Stimulated activated CD8-positive, alpha-beta memory T cell treated with anti-CD3 and anti-CD28 coated beads, Interleukin-4, amount 100 ng/mL, for 1 hour (primary cell): ENCODE measurements at places on chromosomes 2 and 18.

DNA sequence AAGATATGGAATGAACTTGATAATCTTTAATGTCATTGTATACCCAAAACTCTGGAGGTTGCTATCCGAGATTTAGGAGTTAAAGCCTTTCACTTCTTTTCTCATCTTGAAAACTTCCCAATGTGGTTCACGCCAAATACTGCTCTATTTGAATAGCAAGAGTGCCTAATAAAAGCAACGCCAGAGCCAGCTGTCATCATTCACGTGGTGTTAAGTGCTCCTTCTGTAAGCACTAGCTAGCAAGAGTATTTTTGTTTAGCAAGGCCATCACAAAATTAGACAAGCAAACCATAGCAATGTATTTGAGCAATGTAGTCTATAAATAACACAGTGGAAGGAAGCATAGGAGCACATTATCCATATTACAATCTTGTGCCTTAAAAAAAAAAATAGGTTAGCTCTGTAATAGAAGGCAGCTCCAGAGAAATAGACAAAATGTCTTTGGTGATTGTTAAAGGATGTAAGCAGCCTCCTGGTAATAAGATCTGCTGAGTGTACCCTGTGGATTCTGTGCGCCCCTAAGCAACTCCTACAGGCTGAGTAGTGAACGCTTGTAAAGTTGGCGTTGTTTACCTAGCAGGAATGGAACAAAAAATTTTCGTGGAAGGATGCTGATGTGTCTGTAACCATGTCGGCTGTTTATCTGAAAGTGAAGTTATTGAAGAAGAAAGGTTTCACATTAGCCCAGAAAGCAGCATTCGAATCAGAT, 518.0 kb downstream of the CNTNAP5 start:
- no peak for DNase-seq

DNA sequence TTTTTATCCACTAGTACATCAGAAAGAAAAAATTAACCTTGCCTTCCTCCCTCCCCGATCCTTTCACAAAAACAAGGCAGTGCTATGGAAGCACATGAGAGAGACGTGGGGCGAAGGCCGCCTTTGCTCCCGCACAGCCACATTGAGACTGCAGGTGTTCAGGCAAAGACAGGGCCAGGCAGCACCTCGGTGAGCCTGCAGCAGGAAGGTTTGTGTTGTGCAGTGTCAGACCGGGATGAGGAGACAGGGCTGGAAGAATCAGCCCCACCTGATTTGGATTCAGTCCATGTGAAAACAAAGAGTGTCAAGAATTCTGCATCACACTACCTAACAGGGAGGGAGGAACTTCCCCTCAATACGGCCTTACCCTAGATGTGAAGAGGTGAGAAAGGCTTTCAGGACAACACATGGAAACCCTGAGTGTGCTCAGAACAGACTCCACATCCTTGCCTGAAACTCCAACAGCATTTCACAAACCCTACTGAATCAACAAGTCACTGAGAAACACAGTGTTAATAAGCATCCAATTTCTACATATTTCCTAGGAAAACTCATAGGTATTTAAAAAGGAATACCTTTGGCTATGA, 59.6 kb downstream of the HDAC4 start:
- no peak for DNase-seq

GRCh38 chr2:80059447-80059846, 245.1 kb downstream of the LRRTM1 start:
- DNase-seq, result no peak

DNA sequence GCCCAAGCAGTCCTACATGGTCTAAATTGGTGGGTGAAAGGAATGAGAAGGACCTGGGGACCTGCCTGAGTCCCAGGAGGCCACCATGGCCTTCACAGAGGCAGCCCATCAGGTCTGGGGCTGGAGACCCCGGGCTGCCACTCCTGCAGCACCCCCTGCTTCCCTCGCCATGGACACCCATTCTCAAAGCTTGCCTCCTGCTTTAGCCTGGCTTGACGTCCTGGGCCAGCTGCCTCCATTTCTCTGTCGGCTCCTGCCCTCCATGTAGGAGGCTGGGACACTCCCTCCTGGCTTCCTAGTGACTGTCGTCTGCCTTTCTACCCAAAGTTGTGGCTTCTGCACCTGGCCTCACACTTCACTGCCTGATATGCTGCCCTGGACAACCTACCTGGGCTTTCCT, 198.6 kb downstream of the FAM210A start:
- DNase-seq, result no peak

DNA sequence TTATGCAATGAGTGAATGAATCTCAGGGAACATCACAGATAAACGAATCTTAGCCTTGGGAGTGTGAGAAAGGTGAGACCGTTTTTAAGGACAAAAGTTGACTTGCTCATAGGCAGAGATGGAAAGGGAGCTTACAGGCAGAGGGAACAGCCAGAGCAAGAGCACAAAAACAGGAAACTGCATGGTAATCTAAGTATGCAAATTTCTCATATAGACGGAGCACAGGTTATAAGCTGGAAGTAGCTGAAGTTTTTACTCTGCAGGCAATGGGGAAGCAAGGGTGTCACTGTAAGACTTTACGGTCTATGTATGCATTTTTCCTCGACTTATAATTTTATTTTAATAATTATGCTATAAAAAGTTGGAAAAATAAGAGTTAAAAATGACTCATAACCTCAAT, 44.8 kb upstream of the STRN start:
- no peak for DNase-seq

DNA sequence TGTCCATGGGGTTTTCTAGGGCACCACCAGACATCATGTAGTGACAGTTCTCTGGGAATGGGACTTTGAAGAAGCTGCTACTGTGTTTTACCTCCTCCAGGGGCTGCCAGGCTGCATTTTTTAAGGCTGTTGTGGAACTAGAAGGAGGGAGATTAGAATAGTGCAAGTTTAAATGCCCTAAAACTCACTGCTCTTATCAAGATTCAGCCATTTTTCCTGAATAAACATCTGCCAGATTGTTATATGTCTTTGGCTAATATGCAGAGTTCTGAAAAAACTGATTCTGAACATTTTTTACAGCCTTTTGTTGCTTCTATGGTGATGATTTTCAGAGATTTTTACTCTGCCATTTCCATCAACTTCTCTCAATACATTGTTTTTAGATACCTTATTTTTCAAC, 8.6 kb upstream of the EPB41L5 start:
- no peak for DNase-seq

DNA sequence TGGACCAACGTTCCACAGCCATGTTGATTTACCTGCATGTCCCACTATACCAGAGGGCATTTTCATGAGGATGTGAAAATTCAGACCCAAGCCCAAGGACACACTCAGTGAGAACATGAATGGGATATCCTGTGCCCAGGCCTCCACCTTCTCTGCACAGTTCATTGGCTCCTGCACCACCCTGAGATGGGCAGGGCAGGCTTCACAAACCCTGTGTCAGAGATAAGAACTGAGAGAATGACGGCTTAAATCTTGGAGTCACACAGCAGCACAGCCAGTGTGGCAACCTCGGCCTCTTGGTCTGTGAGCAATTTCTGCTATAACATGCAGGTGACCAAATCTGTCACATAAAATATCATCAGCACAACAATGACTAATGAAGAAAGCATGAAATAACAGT, 71.9 kb downstream of the UXS1 start:
- no peak for DNase-seq

DNA sequence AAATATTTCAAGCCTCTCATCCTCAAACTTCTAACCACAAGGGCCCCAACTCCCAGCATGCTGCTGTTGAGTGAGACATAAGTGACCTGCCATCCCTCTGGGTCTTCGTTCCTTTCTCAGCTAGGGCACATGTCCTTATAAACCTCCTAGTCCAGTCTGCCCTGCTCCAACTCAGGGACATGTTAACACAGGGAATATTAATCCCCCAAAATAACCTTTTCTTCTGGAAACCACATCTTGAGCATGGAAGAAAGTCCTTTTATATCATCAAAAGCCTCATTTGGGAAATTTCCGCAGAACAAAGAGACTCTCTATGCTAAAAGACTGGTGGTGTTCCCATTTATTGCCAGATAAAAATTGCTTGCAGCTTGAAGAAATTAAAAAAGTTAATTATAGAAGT, 14.4 kb downstream of the TNP1 start:
- no peak for DNase-seq

- DNase-seq, result no peak
These were observed 821.2 kb upstream of the ID2 start for GRCh38 chr2:7860693-7861092.

DNA sequence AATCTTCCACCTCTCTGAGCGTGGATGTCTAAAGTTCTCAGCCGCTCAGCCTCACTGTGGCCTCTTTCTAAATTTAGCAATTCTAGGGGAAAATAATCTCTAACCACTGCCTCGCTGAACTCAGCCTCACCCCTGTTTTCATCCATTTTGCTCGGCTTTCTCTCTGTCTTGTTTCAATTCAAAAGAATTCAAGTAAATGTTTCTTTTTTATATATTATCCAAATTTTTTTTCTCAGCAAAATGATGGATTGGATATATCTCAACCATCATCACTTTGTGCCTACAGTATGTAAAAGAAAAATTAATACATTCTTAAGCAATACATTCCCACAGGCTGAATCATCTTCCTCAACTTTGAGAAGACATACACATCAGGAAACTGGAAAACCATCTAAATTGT, 24.0 kb upstream of the GALNT5 start:
- no peak for DNase-seq

GRCh38 chr18:79371561-79372121, 24.1 kb upstream of the NFATC1 start:
- DNase-seq, result no peak

DNA sequence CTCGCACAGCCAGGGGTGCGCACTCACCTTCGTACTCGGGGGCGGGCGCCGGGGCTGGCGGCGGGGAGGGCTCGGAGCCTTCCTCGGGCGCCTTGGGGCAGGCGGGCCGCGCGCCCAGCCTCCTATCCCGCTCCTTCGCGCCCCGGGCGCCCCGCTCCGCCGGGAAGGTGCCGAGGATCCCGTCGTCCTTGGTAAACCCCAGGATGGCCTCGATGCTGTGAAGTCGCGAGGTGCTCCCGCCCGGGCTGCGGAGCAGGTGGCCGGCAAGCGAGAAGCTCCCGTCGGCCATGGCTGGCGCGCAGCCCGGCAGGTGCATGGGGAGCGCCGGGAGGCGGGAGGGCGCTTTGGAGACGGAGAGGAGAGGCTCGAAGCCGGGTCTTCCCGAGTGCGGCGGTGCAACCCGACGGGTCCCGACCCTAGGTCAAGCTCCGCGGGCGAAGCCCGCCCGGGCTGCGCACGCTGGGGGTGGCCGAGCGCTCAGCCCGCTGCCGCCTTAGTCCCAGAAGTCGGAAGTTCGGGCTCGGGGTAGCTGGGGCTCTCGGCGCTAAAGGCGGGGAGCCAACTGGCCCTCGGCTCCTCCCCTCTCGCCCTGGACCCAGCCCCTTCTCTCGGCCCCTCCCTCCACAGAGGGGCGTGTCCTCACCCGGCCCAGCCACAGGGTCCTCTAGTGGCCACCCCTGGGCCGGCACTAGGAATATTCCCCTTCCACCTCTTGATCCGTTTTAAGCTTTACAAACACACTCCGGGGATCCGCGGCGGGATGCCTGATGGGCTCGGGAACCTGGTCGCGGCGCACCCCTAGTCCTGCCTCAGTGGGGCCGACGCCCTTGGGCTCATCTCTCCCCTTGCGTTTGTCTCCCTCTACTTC, at the start of gene RAX:
RAX (minus strand) TSS at position 564 of the 868 bp plus-strand sequence; CDS start at position 316, 248 bp downstream.
- DNase-seq, result no peak

- DNase-seq, result no peak
These were observed 79.7 kb downstream of the MDH1 start for GRCh38 chr2:63668466-63668865.

GRCh38 chr2:38665854-38666555, at the start of gene GALM:
Gene GALM (plus strand): TSS chr2:38666114. CDS start chr2:38666162, 48 bp downstream.
- DNase-seq, result no peak

DNA sequence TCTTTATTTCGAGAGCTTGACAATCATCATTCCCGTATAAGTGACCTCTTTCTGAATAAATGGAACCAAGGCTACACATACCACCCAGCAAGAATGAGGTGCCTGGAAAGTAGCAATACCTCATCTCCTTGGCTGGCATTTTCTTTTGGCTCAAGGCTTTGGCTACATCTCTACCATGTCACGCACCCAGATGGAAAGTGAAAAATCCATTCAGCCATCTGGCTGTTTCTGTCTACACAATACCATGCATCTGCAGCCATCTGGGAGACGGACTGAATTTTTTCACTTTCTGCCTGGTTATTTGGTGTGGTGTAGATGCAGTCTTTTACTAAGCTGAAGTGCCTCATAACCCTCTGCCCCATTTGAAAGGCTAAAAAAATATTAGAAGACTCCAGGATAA, 566.9 kb downstream of the BCL11A start:
- no peak for DNase-seq

- DNase-seq, result no peak
These were observed 5.3 kb downstream of the SLC4A3 start for GRCh38 chr2:219632760-219633105.

DNA sequence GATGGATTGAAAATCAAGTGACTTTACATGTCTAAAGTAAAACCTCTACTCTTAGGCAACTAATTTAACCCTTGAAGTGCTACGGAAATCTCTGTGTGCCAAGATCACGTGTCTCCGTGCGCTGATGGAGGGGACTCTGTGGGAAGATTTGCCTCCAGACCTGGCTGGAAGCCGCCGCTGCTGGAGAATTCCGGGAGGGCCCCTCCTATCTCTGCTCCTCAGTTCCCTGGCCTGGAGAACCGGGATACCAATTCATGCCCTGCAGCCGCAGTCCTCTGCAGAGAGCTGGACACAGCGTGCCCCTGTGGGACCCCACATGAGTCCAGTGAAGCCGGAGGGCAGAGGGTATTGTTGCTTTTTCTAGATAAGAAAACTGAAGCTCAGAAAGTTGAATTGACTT, 126.9 kb upstream of the PXDN start:
- no peak for DNase-seq

- DNase-seq, result no peak
These were observed 164.7 kb upstream of the FAM98A start for GRCh38 chr2:33763671-33764310.

DNA sequence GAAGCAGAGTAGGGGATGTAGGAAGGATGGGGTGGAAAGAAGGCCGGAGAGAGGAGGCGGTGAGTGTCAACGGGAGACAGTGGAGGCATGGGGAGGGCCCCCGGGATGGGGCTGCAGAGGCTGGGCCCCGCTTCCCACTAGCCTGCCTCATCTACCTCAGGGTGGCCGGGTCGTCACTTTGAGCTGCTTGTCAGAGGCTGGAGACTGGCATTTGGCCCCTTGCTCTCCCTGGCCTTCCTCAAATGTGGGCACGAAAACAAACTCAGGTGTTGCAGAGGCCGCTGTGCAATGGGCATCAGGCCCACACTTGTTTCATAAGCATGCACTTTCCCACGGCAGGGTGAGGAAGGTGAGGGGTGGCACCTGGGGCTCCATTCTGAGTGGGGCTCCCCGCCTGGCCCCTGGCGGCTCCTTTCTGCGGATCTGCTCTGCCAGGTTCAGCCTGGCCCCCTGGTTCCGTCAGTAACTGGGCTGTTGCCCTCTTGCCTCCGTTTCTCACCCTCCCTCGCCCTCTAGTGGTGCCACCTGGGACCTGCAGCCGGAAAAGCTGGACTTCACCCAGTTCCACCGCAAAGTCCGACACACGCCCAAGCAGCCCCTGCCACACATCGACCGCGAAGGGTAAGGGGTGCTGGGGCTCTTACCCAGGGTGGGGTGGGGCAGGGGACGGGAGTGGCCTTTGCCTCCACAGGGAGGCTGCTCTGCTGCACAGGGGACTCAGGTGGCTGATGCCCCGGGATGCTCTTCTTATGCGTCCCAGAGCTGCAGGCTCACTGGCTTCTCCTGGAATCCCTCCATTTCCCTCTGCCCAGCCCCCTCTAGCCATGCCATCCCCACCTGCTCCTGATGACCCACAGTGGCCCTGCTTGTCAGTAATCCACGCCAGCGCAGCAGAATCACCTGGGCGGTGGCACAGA, 125.4 kb downstream of the CTIF start:
- DNase-seq, result peak; percentile 25
